ENCODE measurements at places on chromosomes 2 and 18. TPM values are rescaled to one million over a fixed set of nuclear protein-coding genes. Genes with fewer than 3 reads are reported as not detected.

- DNase-seq = no peak
Observed at GRCh38 chr18:22230471-22230945, 61.1 kb downstream of the GATA6 start.

The APOB gene
- 8.8 TPM for total RNA-seq

DNA sequence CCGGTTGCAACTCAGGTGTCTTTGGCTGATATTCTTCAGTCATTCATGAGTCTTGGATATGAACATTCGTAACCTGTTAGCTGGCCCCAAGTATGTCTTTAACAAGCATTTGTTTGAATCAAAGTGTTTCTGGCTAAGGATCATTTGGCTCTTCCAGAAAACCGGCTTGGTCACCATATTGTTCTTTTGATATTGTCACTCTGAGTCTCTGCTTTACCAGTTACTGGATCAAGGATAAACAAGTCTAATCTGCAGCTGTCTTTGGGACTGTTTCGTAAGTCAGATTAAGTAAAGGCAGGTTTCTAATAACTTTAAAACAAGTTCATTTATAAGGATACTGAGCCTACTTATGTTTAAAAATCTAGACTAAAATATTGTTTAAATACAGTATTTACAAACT is 49.1 kb downstream of the KDM3A start:
- no peak for DNase-seq

GRCh38 chr2:9753665-9754531 is 89.4 kb upstream of the TAF1B start:
- no peak for DNase-seq

DNA sequence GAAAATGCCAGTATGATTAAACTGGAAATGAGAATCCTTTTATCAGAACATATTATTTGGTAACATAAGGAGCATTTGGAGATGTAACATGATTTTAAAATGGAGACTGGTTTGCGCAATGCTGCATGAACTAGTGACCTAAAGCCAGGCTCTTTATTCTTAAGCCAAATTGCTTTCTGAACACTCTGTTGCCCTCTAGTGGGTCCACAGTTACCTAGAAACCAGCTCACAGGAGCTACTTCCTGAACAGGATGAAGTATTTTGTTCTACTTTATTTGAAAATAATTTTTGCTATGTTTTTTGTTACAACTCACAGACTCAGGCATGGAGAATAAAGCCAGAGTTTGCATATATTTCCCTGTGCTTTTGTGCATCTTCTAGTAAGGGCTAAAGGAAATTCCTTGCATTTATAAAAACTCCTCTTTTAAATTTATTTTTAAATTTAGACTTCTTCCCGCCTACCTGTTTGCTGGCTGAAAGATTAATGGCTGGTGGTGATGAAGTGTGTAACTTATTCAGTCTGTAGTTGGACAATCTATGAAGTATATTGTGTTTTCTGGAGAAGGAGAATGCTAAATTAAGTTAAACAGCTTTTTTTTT is 146.7 kb downstream of the PARD3B start:
- peak; percentile 35 for DNase-seq

- no peak for DNase-seq
Observed at GRCh38 chr18:22466608-22467395, 49.1 kb upstream of the CTAGE1 start.

- DNase-seq = no peak
Observed at GRCh38 chr2:3143602-3144001, 234.0 kb downstream of the EIPR1 start.

- DNase-seq = no peak
Observed at GRCh38 chr2:203909261-203909967, 27.1 kb upstream of the ICOS start.

DNA sequence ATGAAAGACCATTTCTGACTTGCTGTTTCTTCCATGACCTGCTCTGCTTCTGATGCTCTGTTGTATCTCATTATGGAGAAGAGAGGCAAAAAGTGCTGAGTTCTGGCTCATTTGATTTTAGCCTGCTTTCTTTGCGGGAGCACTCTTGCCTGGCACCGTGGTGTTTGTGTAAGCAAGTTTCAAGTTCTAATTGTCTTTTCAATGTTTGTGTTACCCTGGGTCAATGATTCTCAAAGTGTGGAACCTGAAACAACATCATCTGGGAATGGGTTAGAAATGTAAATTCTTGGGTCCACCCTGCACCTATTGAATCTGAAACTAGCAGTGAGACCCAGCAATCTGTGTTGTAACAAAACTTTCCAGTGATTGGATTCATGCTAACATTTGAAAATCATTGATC is 85.5 kb upstream of the STON1 start:
- DNase-seq = no peak

GRCh38 chr2:127235082-127235702 is 15.1 kb upstream of the CYP27C1 start:
- DNase-seq = no peak

GRCh38 chr2:238458651-238459050 is 31.9 kb downstream of the ASB1 start:
- DNase-seq = no peak

- no peak for DNase-seq
Observed at GRCh38 chr2:168858146-168858545, 32.1 kb downstream of the SPC25 start.

- no peak for DNase-seq
Observed at GRCh38 chr2:15073664-15074063, 441.1 kb downstream of the LRATD1 start.

DNA sequence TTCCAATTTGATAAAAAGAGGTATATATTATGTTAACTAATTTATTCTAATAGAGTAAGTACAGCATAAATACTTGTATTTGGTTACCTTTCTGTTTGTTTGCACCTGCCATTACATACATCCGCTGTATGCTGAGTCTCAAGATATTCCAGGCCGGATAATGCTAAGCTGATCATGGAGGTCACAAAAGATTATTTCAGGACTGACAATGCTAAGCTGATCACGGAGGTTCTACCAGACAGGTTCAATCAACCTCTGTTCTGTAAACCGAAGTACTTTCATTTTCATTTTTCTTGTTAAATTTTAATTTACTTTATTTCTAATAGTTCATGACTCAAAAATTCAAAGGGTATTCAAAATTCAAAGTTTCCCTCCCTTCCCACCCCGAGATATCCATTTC is 31.1 kb downstream of the PNO1 start:
- DNase-seq = no peak

DNA sequence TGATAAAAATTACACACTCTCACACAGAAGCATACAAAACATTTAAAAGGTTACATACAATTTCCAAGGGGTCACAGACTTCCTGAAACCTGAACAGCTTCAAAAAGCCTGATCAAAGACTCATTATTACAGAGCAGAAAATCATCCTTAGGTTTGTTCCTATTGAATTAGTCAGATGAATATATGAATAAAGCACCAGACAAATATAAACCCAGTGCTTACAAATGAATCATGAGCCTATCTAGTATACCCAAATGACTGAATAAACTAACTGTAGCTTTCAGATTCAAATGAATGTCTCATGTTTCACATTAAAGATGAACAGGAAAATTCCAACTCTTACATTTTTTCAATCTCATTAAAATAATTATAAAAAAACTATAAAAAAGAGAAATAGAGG is 550.3 kb downstream of the SUCLG1 start:
- no peak for DNase-seq

- DNase-seq = no peak
Observed at GRCh38 chr2:29987146-29987545, 65.8 kb upstream of the ALK start.

The DQX1 gene
- not detected for total RNA-seq

GRCh38 chr2:15941481-15941850 is 1.1 kb downstream of the MYCN start:
- DNase-seq = no peak

DNA sequence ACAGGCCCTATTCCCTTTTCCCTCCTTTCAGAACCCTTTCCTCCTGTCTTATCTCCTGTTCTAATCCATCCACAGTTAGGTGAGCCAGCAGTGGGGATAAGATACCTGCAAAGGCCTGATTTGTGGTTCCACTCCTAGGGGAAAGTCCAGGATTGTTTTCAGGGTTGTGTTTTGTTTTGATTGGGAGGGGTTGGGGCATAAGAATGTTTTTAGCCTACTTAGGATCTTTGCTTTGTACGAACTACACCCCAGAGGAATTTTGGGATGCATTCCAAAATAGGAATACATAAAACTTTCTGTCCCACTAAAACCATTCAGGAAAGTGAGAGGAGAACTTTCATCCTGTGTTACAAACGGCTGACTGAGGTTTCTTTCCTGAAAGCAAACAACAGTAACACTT is 150.8 kb upstream of the PGAP1 start:
- DNase-seq = no peak

- no peak for DNase-seq
Observed at GRCh38 chr18:62512532-62512931, 10.3 kb upstream of the ZCCHC2 start.

The VAMP8 gene
- total RNA-seq = 8.4 TPM

DNA sequence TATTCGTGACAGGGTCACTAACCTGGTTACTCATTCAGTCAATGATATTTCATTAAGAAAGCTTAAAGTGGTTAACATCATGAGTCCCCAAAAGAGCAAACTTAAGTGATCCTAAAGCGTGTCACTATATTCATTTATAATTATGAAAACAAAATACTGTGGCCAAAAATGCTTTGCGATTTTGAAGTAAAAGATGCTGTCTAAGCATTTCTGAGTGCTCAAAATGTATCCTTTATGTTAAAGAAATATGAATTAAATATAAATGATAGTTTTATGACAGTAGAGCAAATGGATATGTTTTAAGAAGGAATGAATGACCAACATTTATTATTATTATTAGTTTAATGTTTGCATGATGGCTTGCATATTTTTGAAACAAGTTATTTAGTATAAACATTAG is 72.6 kb upstream of the CDC42EP3 start:
- DNase-seq = no peak

- peak; percentile 14 for DNase-seq
Observed at GRCh38 chr2:190718652-190719526, 70.0 kb downstream of the NAB1 start.

- DNase-seq = no peak
Observed at GRCh38 chr18:5152343-5153020, 44.6 kb downstream of the AKAIN1 start.

DNA sequence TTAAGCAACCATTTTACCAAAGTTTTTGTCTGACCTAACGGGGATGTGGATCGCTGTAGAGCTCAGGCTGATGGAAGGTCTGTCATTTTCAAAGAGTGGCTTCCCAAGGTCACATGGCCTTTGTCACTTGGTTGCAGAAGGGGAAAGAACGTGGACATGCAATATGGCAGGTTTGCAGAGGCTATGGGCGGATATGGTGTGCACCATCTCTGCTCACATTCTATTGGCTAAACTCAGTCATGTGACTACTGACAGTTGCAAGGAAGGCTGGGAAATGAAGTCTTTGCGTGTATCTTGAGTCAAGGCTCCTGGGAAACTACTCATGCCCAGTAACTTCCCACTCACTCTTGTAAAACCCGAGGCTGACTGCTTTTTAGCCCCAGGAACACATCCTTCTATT is 96.8 kb downstream of the ST6GAL2 start:
- DNase-seq = no peak

DNA sequence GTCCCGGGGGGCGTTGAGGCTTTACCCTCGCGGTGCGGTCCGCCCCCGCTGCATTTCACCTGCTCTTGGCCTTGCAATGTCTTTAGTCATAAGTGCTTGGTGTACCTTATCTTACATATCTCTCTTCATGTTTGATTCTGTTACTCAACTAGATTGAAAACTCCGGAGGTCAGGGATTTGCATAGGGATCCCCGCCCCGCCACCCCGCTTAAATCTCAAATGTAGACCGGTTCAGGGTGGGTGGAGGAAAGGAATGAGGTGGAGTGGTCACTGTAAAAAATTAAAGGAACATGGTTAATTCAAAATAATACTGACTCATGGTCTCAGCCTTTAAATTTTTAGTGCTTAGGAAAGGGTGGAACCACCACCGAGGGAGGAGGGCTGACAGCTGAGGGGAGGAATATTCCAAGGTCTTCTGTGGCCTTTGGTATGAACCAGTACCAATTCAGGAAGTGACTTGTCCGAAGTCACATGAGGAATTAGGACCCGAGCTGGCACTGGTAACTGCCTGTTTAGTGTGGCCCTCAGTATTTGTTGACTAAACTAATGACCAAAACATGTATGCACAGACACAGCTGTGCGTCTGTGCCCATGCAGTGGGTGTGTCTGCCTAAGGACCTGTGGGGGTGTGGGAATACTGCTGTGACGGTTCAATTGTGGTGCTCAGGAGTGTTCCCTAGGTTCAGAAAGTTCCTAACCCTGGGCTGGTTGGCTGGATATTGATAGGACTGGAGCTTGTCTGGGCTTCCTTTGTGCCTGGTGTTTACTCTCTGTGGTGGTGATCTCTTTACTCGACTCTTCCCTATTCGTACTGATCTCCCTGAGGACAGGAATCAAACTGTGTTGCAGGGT is 1.0 kb downstream of the PLEKHB2 start:
- peak; percentile 57 for DNase-seq

GRCh38 chr2:56587456-56587855 is 403.7 kb downstream of the CCDC85A start:
- no peak for DNase-seq

- DNase-seq = no peak
Observed at GRCh38 chr18:54130631-54131030, 93.8 kb downstream of the MBD2 start.

The NRP2 gene
- total RNA-seq = 4.1 TPM

The TANC1 gene
- total RNA-seq = 5.1 TPM

DNA sequence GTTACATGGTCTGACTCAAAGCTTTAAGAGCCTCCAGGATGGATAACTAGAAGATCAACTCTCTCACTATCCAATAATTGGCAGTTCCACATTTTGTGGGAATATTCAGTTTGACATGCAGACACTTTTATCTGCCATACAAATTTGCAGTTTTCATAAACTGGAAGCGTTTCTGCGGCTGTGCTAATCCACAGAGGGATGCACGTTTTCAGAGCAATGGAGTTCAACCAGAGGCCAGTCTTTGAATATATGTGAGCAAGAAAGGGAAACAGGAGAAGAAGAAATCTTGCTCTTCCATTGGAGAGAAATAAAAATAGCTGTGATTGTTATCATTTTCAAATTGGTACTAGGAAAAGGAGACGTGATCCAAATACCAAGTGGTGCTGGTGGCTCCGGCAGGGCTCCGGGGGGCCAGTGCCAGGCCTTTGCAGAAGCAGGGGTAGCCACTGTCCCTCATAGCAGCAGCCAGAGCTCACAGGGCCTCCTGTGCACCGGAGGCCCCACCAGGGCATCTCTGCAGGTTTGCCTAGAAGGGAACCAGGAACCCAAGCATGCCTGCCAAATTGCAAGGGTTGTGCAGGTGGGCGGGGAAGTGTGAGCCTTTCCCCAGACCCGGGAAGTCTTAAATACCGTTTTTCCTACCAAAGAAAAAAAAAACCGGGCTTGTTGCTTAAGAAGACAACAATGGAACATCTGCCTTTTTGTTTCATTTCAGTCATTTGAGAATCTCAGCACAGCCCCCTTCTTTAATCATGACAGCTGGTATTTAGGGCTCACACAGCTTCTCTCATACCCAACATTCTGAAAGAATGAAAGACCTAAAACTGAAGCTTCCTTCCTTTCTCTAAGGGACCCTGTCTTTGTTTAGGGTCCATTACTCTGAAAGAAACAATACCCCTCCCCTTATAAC is 791.1 kb upstream of the SOX11 start:
- no peak for DNase-seq

DNA sequence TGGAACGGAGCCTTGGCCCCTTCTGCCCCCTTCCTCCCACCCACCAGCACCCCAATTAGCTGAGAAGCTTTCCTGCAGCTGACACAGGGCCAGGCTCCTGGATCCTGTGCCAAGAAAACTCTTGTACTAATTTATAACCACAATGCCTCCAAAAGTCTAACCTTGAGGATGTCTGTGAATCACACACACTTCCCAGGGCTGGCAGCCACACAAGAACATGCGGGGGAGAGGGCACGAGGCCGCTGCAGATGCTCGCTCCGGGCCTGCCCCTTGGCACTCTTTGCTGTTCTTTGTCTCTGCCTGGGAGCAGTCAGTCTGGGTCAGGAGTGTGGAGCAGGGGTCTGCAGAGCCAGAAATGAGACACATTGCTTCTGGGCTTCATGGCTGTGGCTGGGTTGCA is 62.7 kb upstream of the KIF5C start:
- DNase-seq = no peak
